Urothelium cell line (cell line): ENCODE measurements at places on chromosomes 4 and X.
A peak's percentile ranks its signal among the peaks of the same experiment; 100 is the strongest.

DNA sequence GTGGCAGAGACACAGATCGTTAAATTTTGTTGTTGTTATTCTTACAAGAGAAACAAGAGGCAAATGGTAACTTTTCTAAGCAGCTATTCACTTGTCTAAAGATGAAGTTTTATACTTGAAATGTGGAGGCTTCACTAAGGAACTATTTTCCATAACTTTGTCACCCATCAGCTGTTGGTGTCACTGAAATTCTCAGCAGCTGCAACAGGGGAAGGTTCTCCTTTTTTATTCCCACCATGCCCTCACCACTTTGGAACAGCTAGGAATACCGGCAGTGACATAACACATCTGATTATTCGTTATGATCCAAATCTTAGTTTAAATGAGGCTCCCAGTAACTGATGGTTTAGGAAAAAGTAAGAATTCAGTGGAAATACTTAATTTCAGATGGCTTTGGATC lies 147.0 kb upstream of the LEF1 start:
- no peak for DNase-seq

DNA sequence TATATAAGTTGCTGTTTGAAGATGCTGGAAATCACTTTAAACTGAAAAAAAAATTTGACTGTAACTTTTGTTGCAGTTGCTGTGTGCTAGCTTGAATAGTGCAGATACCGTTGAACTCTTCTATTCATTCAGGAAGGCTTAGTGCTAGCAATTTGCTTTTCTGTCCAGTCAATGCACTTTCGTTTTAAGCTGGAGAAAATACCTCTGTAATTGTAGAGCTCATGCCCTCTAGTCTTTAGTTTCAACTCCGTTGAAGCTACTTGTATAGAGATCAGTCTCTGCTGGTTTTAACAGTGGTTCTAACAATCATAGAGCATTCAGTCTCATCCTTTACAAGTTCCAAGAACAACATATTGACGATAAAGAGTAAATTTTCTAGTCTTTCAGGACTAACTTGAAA lies 49.0 kb upstream of the TRPC3 start:
- no peak for DNase-seq

- no peak for DNase-seq
Measured at GRCh38 chr4:55528491-55528890, 18.2 kb downstream of the CLOCK start.

- peak; percentile 11 for DNase-seq
Measured at GRCh38 chr4:140996766-140997165, 136.5 kb downstream of the RNF150 start.

GRCh38 chr4:100428051-100428450 lies 89.8 kb downstream of the EMCN start:
- peak; percentile 42 for DNase-seq

DNA sequence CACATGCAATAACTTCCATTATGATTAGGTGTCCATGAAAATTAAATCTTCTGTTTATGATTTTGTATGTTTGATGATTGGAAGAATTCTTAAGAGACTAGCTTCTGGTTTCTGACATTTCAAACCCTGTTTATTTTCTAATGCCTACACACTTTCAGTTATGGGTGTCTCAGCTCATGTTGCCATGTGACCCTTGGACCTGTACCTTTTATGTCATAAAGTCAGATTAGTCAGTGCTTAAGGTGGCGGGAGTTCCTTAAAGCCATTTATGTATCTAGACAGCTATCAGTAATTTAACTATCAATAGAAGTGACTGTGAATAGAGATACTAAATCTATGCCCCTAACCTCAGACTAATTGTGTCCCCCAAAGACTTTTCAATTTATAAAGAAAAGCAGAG lies 155.6 kb downstream of the GBA3 start:
- DNase-seq = no peak

- DNase-seq = no peak
Measured at GRCh38 chr4:85644061-85644460, 169.1 kb downstream of the ARHGAP24 start.

DNA sequence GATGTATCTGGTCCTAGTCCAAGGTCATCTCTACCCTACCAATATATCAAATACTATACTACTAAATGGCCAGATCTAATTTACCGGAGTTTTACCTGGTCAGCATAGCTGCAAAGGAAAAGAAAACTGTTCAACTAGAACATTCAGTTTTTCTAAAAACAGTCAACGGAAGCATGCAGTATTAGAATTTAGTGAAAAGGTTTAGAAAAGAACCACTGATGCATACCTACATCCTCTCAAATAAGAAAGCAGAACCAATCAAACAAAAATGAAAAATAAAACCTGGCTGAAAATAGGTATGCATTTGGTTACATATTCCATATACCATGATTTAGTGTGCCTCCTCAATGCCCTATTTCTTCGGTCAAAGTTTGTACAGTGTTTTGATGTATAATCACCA lies 140.0 kb downstream of the CHM start:
- no peak for DNase-seq

- DNase-seq = no peak
Measured at GRCh38 chr4:173492315-173492714, 37.7 kb downstream of the HAND2 start.

- DNase-seq = no peak
Measured at GRCh38 chr4:25803720-25804225, 59.0 kb downstream of the SEL1L3 start.

- DNase-seq = no peak
Measured at GRCh38 chr4:128707864-128708263, 101.6 kb upstream of the JADE1 start.

- no peak for DNase-seq
Measured at GRCh38 chrX:78517124-78517523, 142.0 kb downstream of the RTL3 start.

DNA sequence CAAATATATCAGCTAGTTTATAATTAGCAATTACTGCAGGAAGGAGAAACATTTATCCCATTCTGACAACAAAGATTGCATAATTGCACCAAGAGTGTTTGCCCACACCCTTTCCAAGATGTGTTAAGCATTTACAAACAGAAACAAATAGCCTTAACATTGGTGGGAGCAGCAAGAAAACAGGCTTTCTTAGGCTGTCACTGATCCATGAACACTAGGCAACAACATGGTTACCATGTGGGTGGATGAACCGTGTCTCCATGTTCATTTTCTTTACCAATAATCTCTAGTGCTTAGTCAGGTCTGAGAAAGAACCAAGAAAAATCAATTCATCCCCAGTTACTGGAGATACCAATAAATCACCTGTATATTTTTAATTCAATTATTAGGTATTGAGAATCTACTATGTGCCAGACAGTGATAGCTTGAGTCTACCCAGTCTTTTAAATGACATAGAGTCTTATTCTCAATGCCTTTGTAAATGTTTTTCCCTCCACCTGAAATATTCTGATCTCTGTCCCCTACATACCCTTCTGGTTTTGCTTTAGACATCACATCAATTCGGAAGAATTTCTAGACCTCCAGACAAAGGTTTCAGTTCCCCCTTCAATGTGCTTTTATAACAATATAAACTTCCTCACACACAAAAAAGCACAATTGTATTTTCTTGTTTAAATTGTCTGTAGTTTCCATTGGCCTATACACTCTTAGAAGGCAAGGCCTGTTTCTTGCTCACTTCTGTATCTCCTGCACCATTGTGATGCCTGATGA lies 286.6 kb downstream of the PPP1R2C start:
- DNase-seq = no peak

- no peak for DNase-seq
Measured at GRCh38 chr4:4599481-4600275, 57.8 kb upstream of the STX18 start.

DNA sequence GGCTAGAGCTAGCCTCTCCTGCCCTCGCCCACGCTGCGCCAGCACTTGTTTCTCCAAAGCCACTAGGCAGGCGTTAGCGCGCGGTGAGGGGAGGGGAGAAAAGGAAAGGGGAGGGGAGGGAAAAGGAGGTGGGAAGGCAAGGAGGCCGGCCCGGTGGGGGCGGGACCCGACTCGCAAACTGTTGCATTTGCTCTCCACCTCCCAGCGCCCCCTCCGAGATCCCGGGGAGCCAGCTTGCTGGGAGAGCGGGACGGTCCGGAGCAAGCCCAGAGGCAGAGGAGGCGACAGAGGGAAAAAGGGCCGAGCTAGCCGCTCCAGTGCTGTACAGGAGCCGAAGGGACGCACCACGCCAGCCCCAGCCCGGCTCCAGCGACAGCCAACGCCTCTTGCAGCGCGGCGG lies at the start of gene AR:
TSS of gene AR (plus strand) at position 204 of the 400 bp plus-strand sequence. CDS start 1,126 bp downstream, outside the sequence.
- DNase-seq = peak; percentile 68

DNA sequence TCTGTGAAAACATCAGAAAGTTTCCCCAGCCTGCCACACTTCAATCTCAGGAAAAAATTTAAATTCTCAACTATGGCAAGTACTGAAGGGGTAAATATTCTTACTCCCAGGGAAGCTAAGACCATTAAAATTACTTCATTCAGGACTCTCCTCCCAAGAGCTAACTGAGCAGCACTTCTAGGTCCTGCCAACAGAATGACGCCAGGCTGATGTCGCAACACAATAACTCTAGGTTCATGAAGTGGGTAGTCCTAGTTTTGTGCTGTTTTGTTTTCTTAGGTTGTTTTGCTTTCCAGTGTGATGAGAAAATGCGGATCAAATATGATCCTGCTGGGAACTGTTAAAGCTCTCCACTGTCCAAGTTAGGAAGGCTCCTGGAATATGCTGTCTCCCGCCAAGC lies 180.0 kb downstream of the NKX6-1 start:
- no peak for DNase-seq

GRCh38 chr4:103400405-103400804 lies 202.3 kb upstream of the CENPE start:
- DNase-seq = peak; percentile 24

GRCh38 chr4:54384563-54384962 lies 155.5 kb downstream of the PDGFRA start:
- DNase-seq = peak; percentile 31

GRCh38 chrX:155188786-155189185 lies 27.5 kb upstream of the VBP1 start:
- no peak for DNase-seq

GRCh38 chrX:2650865-2651264 lies 40.2 kb upstream of the CD99 start:
- DNase-seq = no peak

GRCh38 chrX:19720236-19720635 lies 167.2 kb downstream of the SH3KBP1 start:
- DNase-seq = no peak

DNA sequence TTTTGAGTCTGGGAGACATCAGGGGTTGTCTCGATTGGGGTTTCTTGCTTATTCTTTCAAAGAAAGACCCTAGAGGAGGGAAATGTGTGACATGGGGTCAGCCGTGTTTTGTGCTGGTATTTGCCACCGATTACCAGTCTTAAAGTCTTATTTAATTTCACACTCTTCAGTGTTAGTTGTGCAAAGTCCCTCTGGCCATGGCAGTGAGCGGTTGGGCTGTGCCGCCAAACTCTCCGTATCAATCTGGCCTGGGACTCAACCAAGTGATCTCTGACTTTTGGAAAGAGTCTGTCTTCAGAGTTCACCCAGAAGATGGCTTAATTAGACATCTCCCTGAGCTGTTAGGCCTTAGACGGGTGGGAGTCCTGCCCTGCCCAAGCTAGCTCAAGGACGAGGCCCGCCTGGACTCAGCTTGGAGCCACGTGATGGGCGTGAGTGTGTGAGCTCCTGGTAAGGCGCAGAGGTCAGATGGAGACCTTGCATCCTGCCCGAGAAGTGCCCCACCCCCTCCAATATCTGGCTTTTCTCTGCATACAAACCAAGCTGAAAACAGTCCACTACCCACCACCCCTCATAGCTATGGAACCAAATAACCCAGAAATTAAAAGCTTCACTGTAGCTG lies 3.8 kb upstream of the PITX2 start:
- no peak for DNase-seq

DNA sequence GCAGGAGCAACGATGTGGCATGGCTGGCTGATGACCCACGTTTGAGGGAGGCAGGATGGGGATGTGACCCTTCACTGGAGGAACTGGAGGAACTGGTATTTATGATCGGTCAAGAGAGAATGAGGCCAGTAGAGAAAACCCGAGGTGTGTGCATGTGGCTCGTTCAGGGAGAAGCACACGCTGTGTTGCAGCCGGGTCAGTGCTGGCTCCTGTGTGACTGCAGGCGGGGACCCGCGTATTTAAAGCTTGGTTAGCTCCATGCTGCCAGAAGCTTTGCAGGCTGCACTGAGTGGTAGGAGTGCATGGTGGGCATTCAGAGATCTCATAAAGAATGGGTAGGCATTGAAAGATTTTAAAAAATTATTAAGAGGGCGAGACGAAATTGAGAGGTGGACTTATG lies 52.1 kb downstream of the NELFA start:
- DNase-seq = no peak

GRCh38 chrX:7347465-7347864 lies 199.5 kb upstream of the PUDP start:
- no peak for DNase-seq
